ENCODE measurements at places on chromosomes 12 and 14. TPM values are rescaled to one million over a fixed set of nuclear protein-coding genes. Genes with fewer than 3 reads are reported as not detected.

Gene LIN7A
- 0.07 TPM for total RNA-seq

Gene CCDC197
- not detected for total RNA-seq

Gene TSPAN19
- total RNA-seq: 0.07 TPM

Gene PRKD1
- total RNA-seq: 8.9 TPM

Gene C3AR1
- total RNA-seq: 0.28 TPM

Gene CCDC177
- total RNA-seq: not detected

Gene PTHLH
- 3.4 TPM for total RNA-seq

Gene CYP27B1
- total RNA-seq: 0.35 TPM

Gene ACOT4
- total RNA-seq: 1.5 TPM

Gene IRAK3
- 9.4 TPM for total RNA-seq

Gene PLEKHG7
- 0.07 TPM for total RNA-seq

Gene KLHDC1
- 1.2 TPM for total RNA-seq

Gene UNC79
- total RNA-seq: under 0.01 TPM

Gene SLC7A7
- total RNA-seq: 18.6 TPM
